ENCODE measurements at places on chromosomes 11 and 22.
A peak's percentile ranks its signal among the peaks of the same experiment; 100 is the strongest.

GRCh38 chr22:19062943-19063308, 59.3 kb downstream of the DGCR2 start:
- DNase-seq = no peak

- DNase-seq = no peak
These were observed 113.1 kb upstream of the NNMT start for GRCh38 chr11:114183044-114183511.

GRCh38 chr22:28051787-28052356, 132.8 kb upstream of the PITPNB start:
- DNase-seq = peak; percentile 44

DNA sequence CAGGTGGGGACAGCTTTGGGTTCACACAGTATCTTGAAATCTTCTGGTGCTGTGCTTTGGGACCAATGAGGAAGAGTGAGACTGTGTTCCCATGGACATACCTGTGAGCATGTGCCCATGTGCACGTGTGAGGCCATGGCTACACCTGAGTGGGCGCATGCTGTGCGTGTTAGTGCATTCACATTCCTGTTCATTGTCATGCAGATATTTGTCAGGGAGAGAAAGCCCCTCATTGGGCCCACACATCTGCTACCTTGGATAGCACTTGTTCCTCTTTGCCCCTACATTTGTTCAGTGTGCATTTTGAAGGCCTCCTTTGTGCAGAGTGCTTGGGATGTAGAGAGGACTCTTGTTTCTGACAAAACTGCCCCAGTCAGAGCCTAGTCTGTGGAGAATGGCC, 154.3 kb upstream of the E2F8 start:
- no peak for DNase-seq

DNA sequence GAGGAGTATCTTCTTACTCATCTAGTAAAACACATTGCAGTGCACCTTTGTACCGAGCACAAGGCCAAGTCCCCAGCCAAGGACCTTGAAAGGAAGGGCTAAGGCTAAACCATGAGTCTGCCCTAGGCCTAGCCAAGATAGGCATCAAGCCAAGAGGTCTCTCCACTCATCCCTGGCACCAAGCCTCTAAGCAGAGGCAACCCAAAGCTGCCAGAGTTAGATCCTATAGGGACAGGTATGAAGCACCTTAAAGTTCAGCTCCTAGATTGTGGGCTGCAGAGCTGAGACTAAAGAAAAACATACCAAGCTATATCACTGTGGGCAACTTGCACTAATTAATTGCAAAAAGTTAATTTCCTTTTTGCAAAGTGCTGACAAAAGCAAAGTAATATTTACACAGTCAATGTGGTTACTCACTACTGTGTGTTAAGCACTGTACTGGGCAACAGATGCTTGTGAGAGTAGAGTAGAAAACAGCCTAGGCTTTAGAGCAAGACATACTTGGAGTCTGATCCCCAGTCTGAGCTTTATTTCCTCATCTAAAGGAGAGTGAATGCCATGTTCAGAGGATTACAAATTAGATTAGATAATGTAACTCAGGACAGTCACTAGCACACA, 7.2 kb downstream of the COA4 start:
- DNase-seq = no peak

GRCh38 chr22:24948356-24949202, 2.1 kb upstream of the LHFPL7 start:
- DNase-seq = no peak

DNA sequence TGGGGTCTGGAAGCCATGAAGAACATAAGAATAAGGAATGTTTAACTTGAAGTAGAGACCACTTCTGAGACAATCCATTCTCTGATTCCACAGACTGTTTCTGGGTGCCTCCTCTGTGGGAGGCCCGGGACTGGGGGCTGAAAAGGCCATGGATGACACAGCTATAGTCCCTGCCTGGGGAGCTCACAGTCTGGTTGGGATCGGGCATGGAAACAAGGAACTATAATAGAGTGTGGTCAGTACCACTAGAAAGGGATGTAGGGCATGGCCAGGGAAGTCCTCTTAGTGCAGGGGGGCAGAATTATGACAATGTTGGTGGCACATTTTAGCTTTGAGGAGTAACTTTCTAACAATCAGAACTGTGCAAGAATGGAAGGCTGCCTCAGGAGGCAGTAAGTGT, 9.2 kb upstream of the KCNE3 start:
- no peak for DNase-seq
